ENCODE measurements at places on chromosomes 2 and 18.

DNA sequence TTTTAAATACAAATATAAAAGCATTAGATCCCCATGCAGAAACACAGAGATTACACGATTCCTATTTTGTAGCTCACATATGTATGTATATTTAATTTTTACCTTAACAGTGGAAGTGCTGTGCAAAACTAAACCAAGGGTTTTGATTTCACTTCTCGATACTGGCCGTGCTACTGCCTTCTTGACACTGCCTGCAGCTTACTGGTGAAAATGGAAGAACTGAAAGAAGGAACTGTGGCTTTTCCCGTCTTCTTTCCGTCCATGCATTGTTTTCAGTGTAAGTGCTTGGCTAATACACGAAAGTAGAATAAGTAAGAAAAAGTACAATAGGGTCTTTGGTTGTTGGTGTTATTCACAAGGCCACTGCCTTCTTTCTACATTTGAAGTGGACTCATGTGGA lies 129.5 kb downstream of the NDUFA10 start:
- DNase-seq = no peak

DNA sequence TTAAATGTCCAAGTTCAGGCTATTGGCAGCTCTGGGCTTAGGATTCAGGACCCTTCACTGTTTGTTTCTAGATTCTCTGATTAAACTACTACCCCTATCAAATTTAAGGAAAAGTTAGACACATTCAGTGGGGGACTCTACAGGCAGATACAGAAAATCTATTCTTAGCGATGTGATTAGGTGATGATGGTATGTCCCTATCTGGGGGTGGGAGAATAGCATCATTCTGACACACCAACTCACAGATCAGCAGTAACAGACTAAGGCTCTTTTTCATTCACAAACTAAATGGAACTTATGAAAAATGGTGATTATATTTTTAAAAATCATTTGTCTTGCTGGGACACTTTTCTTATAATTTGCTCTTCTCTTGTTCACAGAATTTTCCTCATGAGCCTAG lies 232.9 kb upstream of the CDH2 start:
- no peak for DNase-seq

DNA sequence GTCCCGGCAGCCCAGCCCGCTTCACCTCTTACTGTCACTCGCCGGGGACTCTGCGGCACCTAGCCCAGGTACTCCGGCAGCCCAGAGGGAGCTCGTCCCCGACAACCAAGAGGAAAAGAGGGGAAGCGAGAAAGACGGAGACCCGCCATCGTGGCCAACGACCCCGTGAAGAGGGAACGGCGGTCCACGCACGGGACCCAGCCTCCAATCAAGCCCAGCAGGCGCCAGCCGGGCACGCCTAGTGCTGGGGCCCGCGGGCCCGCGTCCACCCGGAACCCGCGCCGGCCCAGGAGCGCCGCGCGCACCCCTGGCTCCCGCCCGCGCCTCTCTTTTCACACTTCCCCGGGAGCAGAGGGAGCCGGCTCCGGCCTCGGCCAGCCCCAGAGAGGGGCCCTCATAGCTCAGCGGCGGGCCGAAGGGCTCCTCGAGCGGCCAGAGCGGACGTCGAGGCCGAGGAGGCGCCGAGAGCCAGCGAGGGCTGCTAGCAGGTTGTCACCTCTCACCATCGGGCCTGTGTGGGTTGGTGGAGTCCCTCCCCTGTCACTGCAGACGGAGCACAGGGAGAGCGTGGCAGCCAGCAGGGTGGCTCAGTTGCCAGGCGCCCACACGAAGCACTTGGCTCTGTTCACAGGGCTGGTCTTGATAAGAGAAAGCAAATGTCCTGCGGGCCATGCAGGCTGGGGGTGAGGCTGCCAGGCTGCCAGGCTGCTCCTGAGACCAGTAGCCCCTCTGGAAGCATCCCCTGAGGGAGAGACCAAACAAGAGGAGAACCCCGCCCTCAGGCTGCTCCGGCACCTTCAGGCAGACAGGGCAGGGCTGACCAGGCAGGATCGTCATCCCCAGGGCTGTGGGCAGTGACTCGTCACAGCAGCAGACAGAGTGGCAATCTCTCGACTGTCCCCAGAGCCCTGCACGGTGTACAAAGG lies 36.9 kb upstream of the KLF11 start:
- DNase-seq = no peak

GRCh38 chr2:121598087-121598486 lies 51.2 kb downstream of the CLASP1 start:
- no peak for DNase-seq

DNA sequence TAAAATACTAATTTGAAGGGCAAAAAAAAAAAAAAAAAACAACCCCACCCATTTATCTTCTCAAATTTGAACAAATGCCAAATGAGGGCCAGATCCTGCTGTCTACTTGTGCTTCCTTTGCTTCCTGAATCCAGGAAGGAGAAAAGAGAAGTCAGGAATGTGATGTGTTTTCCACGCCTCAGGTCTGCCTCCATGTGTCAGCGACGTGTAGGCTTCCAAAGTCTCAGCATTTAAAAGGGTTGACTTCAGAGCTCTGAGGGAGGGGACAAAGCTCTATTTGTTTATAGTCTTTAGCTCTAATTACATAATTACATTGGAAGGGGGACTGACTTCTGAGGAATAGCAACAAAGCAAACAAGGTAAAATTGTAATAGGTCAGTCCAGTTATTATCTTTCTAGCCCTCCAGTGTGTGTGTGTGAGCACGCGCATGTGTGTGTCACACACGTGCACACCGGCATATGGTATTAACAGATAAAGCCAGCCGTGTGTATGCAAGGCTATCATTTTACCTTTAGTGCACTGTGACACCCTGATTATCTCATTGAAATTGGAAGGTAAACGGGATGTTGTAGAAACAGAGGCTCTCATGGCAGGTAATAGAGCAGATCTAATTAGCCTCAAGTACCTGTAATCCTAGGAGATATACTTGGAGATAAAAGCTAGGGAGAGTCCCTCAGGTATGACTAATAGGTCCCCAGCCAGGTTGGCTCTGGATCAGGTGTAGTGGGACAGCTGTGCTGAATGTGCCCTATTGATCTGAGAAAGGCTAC lies 911.4 kb upstream of the ZEB2 start:
- no peak for DNase-seq

- DNase-seq = no peak
Measured at GRCh38 chr2:71561441-71562267, 108.3 kb downstream of the DYSF start.

- DNase-seq = no peak
Measured at GRCh38 chr2:45283764-45284620, 274.7 kb upstream of the SIX2 start.

GRCh38 chr2:25853038-25853638 lies 25.1 kb downstream of the ASXL2 start:
- no peak for DNase-seq

- no peak for DNase-seq
Measured at GRCh38 chr2:138079976-138080375, 115.7 kb downstream of the HNMT start.

DNA sequence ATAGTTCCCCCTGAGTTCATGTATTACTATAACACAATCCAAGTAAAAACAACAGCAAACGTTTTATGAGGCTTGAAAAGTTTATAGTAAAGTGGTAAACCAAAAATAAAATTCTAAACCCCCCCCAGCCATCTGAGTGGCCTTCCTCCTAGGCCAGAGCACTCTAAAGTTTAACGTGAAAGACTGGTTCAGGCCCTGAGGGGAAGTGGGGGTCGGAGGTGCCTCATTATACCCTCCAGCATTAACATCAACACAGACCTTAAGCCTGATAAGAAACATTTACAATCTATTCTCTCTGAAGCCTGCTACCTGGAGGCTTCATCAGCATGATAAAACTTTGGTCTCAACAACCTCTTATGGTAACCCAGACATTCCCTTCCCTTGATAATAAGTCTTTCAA lies 29.0 kb upstream of the CNGA3 start:
- no peak for DNase-seq

DNA sequence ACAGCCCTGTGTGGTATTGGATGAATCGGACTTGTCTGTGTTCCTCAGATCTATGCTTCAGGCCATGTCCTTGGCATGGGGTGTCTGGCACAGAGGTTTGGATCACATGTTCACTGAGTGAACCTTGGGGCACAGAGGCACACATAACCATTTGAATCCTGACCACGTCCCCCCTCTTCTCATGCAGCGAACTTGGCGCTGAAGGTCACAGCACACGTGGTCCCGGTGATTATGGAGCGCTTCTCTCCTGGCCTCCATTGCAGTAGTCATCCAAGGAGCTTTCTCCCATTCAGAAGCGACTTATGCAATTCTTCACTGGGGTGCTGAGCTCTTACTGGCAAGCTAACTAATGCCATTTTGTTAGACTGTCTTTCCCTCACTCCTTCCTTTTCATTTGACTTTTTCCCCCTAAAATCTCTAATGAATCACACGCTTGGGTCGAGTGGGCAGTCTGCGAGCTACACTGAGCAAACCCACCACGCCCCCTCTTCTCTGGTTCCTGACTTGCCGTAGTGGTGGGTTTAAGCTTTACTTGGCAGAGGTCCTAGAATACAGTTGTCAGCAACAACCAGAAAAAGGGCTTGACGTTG lies 59.4 kb downstream of the KCNG2 start:
- DNase-seq = no peak

DNA sequence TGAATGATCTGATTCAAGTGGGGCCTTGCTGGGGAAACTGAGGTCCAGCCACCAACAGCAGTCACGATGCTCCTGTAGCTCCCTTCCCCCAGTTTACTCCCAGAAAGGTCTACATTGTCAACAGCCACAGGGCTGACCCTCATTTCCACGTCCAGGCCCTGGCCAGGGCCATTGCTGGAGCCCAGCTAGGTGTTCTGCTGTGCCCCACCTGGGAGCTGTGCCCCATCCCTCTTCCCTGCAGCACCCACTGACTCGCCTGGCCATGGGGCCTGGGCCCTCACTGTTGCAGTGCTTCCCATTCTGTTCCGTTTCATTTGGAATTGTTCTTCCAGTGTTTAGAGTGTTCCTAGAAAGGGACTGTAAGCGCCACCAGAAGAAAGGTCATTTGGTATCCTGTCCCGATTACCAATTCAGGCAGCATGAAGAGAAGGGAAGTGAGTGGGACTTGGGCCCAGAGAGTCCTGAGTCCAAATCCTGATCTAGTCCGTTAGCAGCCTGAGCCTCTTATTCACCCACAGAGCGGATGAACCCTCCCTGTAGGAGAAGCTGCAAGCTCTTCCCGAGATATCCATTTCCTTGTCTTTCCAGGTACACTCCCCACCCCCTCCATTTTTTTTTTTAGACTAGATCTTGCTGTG lies 73.1 kb upstream of the HPCAL1 start:
- no peak for DNase-seq

GRCh38 chr2:14743861-14744260 lies 111.3 kb downstream of the LRATD1 start:
- no peak for DNase-seq

- DNase-seq = no peak
Measured at GRCh38 chr2:26706616-26707473, 14.3 kb downstream of the KCNK3 start.

GRCh38 chr2:86201671-86202335 lies 2.5 kb downstream of the MRPL35 start:
- no peak for DNase-seq

DNA sequence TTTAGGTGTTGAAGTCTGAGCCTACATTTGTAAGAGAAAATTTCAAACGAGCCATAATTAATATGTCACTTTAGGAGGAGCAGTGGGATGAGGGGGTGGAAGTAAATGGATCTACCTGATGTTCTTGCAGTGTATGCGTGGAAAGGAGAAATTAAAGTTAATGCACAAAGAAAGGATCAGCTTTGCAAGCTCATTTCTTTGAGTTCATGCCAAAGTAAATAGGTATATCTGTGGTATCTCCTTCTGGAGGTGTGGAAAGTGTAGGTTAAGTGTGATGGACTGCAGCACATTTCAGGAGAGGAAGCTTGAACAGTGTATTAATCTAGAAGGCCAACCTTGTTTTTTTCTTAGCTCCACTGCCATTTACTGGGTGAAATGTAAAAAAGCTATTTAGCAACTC lies 307.5 kb upstream of the ZEB2 start:
- DNase-seq = no peak

Data from fibroblast of skin of left biceps (primary cell).